ENCODE measurements at places on chromosomes 3 and 15.
A peak's percentile ranks its signal among the peaks of the same experiment; 100 is the strongest.

GRCh38 chr3:52817221-52817620 lies 13.3 kb downstream of the ITIH4 start:
- no peak for DNase-seq

DNA sequence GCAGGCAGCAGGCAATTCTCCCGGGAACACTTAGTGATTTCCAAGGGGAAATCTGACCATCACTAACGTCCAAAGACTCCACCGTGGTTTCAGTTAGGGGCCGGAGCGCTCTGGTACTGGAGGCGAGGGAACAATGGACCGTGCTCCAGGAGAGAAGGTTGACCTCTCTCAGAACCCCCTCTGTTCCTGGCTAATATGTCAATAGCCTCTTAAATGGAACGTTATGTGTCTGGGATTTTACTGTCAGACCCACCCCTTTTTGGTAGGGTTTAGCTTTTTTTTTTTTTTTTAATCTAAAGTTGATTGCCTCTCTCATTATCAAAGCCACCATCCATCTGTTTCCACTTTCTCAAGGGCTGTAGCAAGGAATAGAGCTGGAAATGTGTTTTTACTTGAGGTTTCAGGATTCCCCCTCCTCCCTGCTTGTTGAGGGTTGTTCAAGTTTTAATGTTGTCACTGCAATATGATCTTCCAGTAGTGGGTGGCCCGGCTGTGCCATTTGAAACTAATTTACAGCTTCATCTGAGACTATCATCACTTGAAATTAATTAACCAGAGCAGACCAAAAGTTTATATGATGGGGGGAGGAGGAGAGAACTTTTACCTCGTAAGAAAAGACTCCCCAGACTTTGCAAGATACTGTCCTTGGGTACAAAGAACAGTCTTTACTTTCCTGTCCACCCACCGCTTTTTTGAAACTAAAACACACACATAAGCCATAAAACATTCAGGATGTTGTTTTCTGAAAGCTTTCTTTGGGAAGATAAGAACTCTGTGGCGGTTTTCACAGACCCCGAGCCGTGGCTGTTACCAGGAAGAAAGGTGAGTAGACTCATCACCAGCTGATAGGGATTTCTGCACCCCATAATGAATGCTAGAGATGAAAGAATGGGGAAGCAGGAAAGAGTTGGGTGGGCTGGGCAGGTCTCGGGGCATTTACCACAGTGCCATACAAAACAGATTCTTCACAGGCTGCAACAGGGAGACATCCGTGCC lies 187.8 kb downstream of the UACA start:
- DNase-seq = no peak

- no peak for DNase-seq
These were observed 36.0 kb upstream of the CMTM8 start for GRCh38 chr3:32202496-32202895.

DNA sequence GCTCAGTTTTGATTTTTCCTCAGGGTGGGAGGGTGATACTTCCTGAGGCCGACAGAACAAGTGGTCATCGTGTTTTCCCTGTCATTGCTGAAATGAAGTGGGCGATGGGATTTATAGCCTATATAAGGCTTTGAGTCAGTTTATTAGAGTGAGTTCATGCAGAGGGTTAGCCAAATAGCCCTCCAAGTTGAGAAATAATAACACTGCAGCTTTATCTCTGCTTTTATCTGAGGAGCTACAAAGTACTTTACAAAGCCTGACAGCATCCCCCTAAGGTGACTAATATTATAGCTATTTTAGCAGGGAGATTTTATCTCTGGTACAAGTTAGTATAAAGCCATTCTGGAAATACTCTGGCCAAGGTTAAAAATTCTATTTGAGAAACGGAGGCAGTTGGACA lies 389.6 kb downstream of the MFSD1 start:
- DNase-seq = no peak

DNA sequence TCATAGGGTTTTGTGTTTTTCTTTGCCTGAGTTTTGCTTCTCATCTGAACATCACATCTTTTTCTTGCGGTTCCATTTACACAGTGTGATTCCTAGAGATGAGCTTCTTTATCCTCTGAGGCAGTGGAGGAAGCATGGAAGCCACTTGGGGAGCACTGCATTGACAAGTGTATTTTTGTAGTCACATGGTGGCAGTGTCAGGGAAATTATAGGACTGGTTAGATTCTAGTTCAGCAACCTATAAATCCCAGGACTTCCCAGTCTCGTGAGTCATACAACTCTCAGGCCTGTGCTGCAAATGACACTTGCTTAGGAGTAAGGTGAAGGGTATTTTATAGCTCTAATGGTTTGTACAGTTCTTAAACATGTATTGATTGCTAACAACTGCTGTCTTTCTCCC lies 58.4 kb downstream of the RBM6 start:
- DNase-seq = no peak

GRCh38 chr3:114499976-114500375 lies 206.1 kb downstream of the TIGIT start:
- DNase-seq = no peak

GRCh38 chr3:150480877-150481276 lies 65.4 kb downstream of the SERP1 start:
- no peak for DNase-seq

DNA sequence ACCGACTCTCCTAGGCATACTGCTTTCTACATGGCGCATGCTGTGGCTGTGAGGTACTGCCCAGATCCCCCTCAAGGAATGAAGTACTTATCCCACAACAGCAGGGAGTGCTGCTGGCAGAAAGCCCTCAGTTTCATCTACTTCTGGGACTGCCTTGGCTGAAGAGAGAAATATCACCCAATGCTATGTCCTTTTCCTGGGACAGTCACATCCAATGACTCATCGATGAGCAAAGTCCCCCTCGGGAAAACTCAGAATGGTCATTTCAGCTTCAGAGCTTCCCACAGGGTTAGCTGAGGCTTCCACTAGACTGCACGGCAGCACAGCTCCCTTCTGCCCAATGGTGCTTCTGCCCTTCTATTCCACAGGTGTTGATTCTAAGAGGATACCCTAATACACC lies 3.6 kb upstream of the NMD3 start:
- no peak for DNase-seq

DNA sequence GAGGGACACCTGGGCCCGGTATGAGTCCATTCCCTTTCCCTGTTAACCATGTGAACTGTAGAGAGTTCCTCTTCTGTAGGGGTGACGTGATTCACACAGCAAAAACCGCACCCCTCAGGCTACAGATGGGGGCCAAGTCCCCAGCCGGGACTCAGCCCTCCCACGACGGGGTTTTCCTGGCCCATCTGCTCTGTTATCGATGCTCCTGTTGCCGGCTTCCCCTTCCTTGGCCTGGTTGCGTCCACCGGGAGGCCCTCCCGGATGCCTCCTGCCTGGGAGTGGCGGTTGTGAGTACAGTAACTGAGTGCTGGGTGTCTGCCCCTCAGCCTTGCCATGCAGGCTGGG lies 817 bp upstream of the PLXNA1 start:
- peak; percentile 36 for DNase-seq

GRCh38 chr3:52787246-52787645 lies 7.3 kb upstream of the ITIH3 start:
- DNase-seq = no peak

DNA sequence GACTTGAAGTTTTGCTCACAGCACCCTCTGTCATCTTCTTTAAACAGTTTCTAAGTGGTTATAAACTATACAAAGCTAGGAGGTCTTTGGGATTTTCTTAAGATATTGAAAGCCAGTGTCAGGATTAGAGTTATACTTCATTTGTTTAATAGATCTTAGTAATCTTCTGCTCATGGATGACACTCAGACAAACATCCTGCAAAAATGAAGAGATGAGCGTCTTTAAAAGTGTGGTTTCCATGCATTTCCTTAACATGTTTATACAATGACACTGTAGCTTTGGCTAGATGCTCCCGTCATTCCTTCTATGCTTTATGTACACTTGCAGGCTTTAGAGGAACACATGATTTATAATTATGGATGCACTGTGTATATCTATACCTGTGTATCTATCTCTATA lies 182.2 kb downstream of the NAALADL2 start:
- DNase-seq = no peak

- no peak for DNase-seq
These were observed 45.0 kb downstream of the MYO5A start for GRCh38 chr15:52483707-52484106.

DNA sequence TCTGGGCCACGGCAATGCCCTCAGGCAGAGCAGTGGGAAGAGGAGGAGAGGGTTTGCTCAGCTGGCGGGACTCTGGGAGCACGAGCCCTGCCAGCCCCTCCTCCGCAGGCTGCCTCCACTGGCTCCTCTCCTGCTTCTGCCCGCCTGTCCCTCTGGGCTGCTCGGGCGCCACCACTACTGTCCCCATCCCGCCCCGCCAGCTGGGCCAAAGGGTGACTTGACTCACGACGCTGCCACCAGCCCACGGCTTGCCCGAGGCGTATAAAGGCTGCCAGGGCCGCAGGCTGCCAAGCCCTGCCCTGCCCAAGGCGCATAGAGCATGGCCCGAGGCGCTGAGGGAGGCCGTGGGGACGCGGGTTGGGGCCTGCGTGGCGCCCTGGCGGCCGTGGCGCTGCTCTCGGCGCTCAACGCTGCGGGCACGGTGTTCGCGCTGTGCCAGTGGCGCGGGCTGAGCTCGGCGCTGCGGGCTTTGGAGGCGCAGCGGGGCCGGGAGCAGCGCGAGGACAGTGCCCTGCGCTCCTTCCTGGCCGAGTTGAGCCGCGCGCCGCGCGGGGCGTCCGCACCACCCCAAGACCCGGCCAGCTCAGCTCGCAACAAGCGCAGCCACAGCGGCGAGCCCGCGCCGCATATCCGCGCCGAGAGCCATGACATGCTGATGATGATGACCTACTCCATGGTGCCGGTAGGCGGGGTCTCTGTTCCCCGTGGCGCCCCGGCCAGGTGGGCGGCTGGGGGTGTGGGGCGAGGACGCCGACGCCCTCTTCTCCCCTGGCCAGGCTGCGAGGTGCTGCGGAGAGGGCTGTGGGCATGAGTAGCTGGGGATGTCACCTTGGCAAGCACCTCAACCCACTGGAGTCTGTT lies at the start of gene GLDN:
Gene GLDN, plus strand, starts transcription at position 290 of the 861 bp plus-strand sequence. Its CDS starts 30 bp downstream, at position 320.
- DNase-seq = no peak

GRCh38 chr15:40006646-40007045 lies 32.3 kb downstream of the SRP14 start:
- no peak for DNase-seq

GRCh38 chr3:37630441-37630840 lies 231.2 kb upstream of the CTDSPL start:
- DNase-seq = no peak

DNA sequence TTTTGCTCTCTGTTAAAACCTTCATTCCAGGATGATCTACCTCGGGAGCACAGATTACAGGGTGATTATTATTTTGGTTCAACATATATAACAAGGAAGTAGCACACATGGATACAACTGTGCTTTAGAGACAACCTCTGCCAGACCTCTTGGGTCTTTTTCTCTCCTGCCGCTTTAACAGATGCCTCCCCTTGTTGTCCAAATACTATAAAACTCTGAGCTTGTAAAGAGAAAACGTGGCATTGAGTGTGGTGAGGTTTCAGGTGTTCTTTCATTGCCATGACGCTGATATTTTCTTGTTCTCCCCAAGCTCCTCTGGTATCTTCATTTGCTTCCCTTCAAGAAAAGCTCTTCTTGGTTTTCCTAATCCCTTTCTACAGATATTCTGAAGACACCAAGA lies 29.0 kb downstream of the BCL2L10 start:
- DNase-seq = no peak

DNA sequence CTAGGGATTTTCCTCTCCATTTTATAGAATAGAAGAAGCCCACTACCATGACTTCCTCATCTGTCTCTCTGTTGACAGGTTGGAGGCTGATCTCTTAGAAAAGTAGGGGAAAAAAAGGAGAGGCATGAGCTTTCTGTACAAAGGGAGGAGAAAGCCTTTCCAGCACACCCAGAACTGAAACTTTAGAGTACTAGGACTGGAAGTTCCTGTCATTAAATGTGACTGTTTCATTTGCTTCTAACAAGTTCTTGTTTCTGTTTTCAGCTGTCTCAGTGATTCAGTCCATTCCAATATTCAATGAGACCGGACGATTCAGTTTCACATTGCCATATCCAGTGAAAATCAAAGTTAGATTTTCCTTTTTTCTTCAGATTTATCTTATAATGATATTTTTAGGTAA lies 39.0 kb downstream of the INTS14 start:
- no peak for DNase-seq

DNA sequence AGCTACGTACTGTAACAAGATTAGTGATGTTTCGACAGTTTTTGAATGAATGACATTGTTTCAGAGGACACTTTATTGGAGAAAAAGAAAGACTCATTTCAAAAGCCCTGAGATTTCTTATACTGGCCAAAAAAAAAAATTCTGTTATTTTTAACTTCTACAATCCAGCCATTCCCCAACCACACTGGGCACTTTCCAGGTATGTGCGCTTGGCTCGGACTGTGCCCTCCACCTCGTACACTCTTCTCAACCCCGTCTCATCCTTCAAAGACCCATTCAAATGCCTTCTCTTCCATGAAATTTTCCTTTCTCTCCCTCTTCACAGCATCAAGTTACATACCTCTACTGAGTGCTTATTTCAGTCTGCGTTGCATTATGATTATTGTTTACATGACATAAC lies 328.5 kb upstream of the SOX2 start:
- DNase-seq = no peak

- DNase-seq = no peak
These were observed 287.5 kb downstream of the MAGI1 start for GRCh38 chr3:65751123-65751700.

- no peak for DNase-seq
These were observed 36.1 kb downstream of the EXD1 start for GRCh38 chr15:41194444-41194843.

- no peak for DNase-seq
These were observed 84.9 kb upstream of the ETV5 start for GRCh38 chr3:186193534-186194450.

DNA sequence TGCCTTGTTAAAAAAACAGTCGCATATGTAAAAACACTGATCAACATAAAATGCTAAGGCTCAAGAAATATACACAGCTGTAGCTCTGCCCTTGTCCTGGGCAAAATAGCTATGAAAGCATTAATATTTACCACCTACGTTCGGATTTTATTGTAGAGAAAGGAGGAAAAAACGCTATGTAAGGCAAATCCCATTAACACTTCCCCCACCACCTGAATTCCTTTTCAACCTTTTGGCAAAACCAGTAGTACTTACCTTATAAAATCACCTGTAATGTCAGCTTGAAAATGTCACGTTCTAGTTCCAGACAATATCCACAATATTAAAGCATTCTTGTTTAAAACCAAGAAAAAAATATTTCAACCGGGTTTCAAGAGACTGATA lies 3.6 kb downstream of the TRA2B start:
- no peak for DNase-seq

DNA sequence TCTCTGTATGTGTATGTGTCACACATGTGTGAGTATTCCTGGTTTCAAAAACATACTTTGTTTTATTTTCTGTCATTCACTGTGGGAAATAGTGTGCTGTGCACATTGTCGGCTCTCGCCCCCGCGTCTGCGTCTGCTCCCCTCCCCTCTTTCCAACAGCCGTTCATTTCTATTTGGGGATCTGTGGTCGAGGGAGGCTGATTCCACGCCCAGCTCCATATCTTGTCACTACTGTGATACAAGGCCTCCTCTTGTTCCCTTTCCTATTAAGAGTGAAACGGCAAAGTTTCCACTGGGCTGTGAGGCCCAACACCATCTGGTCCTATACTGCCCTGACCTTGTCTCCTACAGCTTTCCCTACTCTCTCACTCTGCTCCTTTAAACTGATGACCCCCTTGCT lies 172.5 kb upstream of the LRIG1 start:
- no peak for DNase-seq
